ENCODE measurements at places on chromosomes 13 and 19.

GRCh38 chr13:66994097-66994496, 236.0 kb downstream of the PCDH9 start:
- DNase-seq, result peak; percentile 72

DNA sequence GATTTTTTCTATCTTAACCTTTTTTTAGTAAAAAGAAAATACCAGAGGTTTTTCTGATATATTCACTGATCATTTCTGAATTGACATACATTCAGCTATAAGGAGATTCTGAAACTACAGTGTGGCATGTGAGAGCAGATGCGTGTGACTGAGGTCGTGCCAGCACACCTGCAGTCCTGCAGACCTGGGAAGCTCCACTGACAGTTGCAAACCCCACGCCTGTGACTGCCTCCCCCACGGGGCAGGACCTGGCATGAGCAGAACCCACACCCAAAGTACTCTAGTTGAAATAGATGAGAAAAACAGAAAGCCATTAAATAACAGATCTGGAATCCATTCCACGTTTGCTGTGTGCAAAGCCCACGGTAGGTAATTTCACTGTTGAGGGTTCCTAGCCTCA, 80.7 kb downstream of the TEX29 start:
- no peak for DNase-seq

- peak; percentile 20 for DNase-seq
These were observed 45.9 kb downstream of the SLC15A1 start for GRCh38 chr13:98706446-98707110.

GRCh38 chr19:4712771-4713170, 10.9 kb downstream of the DPP9 start:
- no peak for DNase-seq

- peak; percentile 49 for DNase-seq
These were observed 637 bp upstream of the PDS5B start for GRCh38 chr13:32585550-32586079.

- DNase-seq, result no peak
These were observed 571.2 kb downstream of the LIG4 start for GRCh38 chr13:107644136-107644535.

GRCh38 chr13:68551701-68552522, 1321.8 kb upstream of the PCDH9 start:
- no peak for DNase-seq

GRCh38 chr13:56351041-56351440, 789.7 kb upstream of the PRR20A start:
- DNase-seq, result no peak

- DNase-seq, result peak; percentile 1
These were observed 512 bp downstream of the MED4 start for GRCh38 chr13:48094404-48094780.

DNA sequence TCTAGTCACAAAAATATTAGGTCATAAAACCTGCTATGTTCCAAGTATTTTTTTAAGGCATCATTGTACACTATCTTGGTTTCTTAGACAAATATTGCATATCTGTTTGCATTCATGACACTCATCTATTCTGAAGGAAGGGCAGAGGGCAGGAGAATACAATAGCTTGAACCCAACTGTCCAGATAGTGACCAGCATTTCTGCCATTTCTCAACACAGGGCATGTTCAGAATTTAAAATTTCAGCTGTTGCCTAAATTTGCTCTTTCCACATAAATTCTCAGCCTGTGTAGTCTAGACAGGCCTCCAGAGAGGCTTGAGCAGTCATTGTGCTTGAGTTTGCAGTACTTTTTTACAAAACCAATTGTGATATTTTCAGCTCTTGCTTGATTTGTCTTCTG, 119.5 kb downstream of the ZAR1L start:
- no peak for DNase-seq

- peak; percentile 49 for DNase-seq
These were observed 564.1 kb downstream of the DCT start for GRCh38 chr13:93915269-93915809.

- DNase-seq, result no peak
These were observed 2.5 kb upstream of the ZMYM2 start for GRCh38 chr13:19955873-19956559.

DNA sequence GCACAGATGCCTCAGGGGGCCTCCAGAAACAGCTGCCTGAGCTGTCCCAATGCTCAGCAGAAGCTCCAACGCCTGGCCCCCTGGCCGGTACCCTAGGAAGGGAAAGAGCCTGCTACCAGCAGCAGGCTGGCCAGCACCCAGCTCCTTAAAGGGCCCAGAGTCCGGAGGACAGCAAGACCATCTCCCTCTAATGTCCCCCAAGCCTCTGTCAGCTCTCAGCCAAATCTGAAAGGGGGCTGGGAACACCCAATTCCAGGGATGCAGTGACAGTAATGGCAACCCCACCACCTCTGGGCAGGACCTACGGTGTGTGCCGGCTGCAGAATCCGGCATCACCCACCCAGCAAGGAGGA, 4.2 kb downstream of the PPP6R1 start:
- no peak for DNase-seq

GRCh38 chr19:16627928-16628182, 149 bp downstream of the MED26 start:
- DNase-seq, result no peak

- DNase-seq, result no peak
These were observed 82.1 kb downstream of the STOML3 start for GRCh38 chr13:38908574-38908973.

DNA sequence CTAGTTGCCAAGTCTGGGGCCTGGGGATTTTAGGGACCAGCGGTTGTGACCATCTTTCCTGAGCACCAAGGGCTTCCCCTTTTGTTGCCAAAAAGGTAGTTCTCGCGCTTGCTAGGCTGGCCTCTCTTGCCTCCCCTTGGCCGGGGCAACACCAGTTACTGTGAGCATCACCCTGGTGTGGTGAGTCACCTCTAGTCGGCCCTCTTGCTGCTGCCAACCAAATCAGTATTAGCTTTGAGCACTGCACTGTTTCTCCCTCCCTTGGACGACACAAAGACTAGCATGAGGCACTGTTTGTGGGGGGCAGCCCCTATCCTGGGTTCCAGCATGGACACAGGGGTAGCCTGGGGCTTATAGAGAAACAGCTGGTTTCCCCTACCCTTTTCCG, 6.9 kb downstream of the SYDE1 start:
- DNase-seq, result peak; percentile 57

DNA sequence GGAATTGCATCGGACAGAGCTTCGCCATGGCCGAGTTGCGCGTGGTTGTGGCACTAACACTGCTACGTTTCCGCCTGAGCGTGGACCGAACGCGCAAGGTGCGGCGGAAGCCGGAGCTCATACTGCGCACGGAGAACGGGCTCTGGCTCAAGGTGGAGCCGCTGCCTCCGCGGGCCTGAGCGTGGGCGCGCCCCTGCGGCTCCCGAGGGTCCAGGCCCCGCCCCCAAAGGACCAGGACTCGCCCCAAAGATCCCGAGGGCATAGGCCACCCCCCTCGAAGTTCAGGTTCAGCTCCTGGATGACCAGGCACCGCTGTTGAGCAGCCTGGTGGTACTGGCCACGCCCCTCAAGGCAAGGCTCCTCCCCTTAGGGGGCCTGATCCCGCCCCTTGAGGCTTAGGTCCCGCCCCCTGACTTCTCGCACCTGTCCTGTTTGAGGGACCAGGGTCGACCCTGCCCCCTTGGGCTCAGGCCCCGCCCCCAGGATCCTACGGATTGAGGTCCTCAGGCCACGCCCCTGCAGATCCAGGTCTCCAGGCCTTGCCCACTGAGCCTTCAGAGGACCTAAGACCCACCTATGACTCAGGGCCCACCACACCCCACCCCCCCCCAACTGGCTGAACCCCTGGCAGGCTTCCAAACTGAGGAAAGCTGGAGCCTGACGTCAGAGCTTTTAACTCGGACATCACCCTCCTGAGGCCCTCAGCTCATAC, 43.1 kb downstream of the CYP4F22 start:
- no peak for DNase-seq

- DNase-seq, result no peak
These were observed 100.4 kb upstream of the TSC22D1 start for GRCh38 chr13:44676534-44676933.

GRCh38 chr13:39455521-39456175, 147.3 kb downstream of the LHFPL6 start:
- DNase-seq, result peak; percentile 12

- no peak for DNase-seq
These were observed 39.4 kb downstream of the ZNF136 start for GRCh38 chr19:12202250-12202649.

- no peak for DNase-seq
These were observed 478 bp downstream of the LMO7 start for GRCh38 chr13:75636436-75637180.

DNA sequence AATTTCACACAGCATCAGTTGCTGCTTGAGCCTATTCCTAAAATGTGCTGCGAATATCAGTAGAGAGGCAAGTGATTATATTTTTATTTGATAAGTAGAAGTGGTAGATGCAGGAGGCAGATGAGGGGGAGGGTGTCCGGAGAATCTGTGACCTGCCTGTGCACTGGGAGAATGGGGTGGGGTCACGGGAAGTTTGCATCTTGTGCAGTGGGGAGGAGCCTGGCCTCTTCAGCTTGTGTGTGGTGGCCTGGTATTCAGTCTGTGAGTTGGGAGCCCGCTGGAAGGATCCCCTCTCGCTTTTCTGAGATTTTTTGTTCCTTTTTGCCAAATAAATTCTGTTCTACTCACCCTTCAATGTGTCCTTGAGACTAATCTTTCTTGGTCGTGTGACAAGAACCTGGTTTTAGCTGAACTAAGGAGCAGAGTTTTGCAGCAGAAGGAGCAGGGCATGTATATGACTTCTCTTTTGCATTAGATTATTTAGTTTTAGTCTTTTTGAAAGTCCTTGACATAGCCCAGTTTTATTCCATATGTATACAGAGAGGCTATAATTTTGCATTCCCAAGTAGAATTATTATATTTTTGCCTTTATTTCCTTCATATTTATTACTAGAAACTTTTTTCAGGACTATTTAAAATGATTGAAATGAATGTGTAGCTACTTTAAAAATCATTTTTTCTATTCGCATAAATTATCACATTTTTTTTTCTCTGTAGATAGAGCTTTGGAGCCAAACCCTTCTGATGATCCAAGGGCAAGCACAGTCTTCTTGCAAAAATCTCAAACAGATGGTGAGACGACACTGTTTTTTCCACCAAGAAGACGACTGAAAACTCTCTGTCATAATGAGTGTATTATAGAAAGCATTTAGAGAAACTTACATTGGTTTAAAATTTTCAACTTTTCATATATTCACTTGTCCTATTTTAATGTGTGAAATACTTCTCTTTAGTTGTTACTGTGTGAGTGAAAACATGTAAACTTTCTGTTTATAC, 1257.2 kb downstream of the UQCRFS1 start:
- no peak for DNase-seq

- DNase-seq, result peak; percentile 45
These were observed 328.6 kb downstream of the SUCLA2 start for GRCh38 chr13:47672245-47673008.

DNA sequence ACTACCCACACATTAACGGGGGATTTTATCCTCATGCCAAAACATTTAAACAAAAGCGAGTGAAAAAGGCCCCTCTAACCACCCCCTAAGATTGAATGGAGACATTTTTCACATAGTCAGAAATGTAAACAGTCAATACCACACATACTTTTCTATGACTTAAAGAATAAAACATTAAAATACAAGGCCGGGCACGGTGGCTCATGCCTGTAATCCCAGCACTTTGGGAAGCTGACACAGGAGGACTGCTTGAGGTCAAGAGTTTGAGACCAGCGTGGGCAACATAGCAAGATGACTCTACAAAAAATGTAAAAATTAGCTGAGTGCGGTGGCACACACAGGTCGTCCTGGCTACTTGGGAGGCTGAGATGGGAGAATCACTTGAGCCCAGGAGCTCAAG, 47.3 kb downstream of the MPHOSPH8 start:
- DNase-seq, result no peak

- DNase-seq, result peak; percentile 74
These were observed 8.7 kb upstream of the ATP12A start for GRCh38 chr13:24671386-24672113.

DNA sequence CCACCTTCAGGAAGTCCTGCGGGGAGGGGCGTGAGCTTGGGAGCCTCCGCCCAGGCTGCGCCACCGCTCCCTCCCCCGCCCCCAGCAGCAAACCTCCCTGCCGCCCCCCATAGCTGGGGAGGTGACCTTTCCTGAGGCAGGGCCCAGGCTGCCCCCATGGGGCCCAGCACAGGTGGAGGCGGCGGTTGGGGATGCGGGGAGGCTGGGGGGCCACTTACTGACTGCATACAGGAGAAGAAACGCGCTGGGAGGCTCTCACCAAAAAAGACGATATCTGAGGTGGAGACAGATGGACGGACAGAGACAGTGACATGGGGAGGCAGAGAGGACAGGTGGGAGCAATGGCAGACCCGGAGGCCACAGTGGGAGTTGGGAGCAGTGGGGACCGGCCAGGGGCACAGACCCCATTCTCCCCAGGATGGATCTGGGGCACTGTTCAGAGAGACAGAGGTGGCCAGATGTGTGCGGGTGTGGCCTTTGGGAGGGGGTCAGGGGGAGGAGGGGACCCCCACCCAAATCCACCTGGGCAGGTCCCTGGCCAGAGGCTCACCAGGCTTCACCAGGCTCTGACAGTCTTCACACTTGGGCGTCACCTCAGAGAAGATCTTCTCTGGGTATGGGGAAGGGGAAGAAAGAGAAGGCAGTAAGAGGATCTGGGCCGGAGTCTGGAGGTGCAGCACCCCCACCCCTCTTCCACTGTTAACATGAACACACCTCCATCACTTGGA, 3.0 kb upstream of the RINL start:
- no peak for DNase-seq

DNA sequence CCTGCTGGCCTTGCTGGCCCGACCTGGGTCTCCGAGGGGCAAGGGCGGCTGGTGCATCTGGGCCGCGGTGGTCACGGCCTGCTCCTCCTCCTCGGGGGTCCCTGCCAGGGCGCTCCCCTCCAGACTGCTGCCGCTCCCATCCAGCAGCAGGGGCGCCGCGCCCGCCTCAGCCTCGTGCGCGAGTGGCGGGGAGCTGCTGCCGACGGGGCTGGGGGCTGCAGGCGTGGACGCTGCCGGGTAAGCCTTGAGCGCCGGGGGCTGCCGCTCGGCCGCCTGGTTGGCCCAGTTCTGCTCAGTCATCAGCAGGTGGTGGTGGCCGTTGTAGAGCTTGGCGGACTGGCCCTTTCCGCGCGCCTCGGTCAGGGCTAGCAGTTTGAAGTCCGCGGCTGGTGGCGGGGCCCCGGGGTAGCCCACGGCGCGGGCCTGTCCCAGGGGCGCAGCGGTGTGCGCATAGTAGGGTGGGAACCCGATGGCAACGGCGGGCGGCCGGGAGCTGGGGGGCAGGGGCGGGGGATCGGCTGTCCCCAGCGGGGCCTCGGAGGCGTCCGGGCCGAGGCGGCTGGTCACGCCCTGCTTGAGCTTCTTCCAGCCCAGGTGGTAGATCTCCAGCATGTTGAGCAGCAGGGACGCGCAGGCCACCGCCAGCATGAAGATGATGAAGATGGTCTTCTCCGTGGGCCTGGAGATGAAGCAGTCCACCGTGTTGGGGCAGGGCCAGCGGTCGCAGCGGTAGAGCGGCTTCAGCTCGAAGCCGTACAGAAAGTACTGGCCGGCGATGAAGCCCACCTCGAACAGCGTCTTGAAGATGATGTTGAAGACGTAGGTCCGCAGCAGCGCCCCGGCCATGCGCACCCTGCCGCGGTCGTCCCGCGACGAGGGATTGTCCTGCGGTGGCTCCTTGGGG, 18.6 kb downstream of the GJA3 start:
- no peak for DNase-seq

GRCh38 chr13:34805347-34805746, 136.7 kb upstream of the NBEA start:
- no peak for DNase-seq
